GF-D8 (cell line): ENCODE measurements at places on chromosomes 5 and 9.
A peak's percentile ranks its signal among the peaks of the same experiment; 100 is the strongest.

DNA sequence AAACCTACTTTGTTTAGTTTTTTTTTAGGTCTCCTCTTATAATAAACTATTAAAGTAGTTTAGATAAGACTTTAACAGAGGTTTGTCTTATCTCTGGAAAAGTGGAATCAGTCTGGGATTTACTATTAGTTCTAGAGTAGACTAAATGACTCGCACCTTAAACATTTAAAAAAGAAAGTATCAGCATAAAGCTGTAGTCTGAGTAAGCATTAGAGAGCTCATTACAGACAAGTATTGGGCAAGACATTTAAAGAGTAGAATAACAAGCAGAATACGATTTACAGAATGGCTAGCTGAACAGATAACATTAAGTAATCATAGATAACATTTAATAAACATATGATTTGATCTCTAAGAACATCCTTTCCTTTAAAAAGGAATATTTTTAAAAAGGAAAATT, 226.0 kb upstream of the DMAC1 start:
- DNase-seq = no peak

GRCh38 chr5:36494841-36495601, 111.4 kb upstream of the SLC1A3 start:
- no peak for DNase-seq

GRCh38 chr5:181112476-181112875, 18.5 kb downstream of the OR2V1 start:
- no peak for DNase-seq

DNA sequence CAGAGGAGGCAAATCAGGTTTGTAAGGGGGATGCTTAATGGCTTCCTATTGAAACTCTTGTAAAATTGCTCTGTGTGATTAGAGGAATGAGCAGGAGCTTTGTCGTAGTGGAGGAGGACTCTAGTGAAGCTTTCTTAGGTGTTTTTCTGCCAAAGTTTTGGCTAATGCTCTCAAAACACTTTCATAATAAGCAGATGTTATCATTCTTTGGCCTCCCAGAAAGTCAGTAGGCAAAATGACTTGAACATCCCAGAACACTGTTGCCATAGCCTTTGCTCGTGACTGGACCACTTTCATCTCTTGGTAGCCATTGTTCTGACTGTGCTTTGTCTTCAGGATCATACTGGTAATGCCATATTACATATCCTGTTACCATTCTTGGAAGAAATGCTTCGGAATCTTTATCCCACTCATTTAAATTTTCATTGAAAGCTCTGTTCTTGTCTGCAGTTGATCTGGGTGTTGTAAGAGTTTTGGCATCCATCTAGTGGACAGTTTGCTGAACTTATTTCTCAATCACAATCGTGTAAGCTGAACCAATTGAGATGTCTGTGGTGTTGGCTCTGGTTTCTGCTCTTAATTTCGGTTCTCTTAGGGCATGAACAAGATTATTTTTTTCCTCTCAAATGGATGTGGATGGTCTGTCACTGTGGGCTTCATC, 187.6 kb downstream of the COMMD10 start:
- no peak for DNase-seq

GRCh38 chr9:36914212-36914577, 119.9 kb downstream of the PAX5 start:
- DNase-seq = no peak

- no peak for DNase-seq
Measured at GRCh38 chr5:99460701-99461100, 531.9 kb upstream of the CHD1 start.

- no peak for DNase-seq
Measured at GRCh38 chr5:66929281-66929680, 267.3 kb downstream of the CD180 start.

DNA sequence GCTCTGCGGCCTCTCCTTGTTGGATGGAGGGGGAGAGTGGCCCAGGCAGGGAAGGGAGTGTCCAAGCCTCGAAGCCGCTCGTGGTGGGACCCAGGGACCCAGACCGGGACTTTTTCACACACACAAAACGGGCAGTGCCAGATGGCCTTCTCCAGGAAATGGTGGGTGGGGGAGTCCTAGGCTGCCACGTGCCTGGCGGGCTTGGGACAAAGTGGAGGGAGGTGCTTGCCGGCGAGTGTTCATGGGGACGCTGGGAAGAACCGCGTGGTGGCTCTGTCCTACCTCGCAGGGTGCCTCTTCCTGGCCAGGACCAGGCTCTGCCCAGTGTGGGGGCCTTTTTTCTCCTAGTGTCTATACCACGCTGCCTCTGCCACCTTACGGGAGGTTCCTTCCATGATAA, 155.0 kb upstream of the COL5A1 start:
- no peak for DNase-seq

GRCh38 chr5:145978708-145979107, 42.3 kb downstream of the SH3RF2 start:
- DNase-seq = no peak

- DNase-seq = no peak
Measured at GRCh38 chr5:45622365-45622764, 73.8 kb downstream of the HCN1 start.

GRCh38 chr5:147512659-147513379, 3.0 kb upstream of the DPYSL3 start:
- no peak for DNase-seq

- DNase-seq = no peak
Measured at GRCh38 chr9:2127486-2127885, 112.3 kb downstream of the SMARCA2 start.

DNA sequence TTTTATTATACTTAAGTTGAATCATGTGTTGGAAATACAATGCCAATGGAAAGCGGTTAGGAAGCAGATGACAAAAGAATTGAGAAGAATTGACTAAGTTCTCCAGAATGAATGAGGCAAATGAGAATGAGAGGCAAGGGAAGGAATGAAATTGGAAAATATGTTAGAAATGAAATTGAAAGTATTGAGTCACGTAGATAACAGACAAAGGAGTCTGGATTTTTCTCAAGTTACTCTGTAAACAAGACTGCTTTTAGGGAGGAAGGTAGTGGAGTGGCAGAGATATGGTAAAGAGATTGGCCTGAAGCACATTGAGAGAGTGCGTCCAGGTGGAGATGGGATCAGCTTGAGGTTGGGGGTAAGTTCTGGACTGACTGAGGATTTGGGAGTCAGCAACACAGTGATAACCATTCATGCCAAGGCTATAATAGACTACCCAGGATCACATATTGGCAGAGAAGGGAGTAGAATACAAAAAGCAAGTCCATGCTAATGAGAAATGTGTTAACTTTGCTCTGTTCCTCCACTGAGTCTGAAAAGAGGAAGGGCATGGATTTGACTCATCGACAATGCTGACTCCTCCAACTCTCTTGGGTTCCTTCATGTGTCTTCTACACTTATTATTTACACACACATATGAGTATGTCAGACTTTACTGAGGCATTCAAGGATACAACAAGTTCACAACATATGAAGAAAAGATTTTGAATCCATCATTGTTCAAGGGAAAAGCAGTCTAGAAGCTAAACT, 814.2 kb upstream of the ZNF608 start:
- no peak for DNase-seq

DNA sequence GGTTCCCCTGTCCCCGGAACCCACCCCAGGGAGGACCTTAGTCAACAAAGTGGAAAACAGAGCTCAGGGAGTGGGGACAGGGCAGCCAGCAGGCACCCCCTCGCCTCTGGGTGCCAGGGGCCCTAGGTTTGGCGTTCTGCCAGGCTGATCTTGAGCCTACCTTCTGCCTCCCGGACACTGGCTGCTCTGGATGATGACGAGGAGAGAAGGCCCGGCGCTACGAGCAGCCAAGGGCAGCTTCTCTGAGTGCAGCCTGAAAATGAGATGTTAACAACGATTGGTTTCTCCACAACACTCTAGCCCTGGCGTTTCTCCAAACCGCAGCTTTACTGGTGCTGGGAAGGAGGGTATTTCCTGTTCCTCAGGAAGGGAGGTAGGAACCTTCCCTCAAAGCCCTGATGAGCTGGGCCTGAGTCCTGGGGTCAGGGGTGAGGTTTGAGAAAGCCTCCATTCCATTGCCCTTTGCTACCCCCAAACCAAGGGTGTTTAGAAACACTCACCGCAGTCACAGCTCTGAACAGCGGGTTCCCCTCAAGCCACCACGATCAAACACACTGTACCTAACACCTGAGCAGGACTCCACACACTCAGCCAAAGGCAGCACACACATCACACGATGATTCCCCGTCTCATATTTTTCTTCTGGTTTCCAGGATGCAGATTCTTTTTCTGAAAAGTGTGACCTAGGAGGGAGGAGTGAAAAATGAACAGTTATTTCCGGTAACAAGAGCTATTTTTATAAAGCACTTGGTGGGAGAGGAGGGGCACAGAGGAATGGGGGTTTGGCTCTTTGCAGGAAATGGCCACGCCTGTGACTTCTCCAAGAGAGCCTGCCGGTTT, at the start of gene STING1:
Gene STING1, minus strand, starts transcription at position 709 of the 840 bp plus-strand sequence. CDS start 1,054 bp downstream, outside the sequence.
- DNase-seq = peak; percentile 98

GRCh38 chr5:134091626-134092121, 22.8 kb upstream of the TCF7 start:
- DNase-seq = no peak

GRCh38 chr5:31639481-31640411, 815 bp downstream of the PDZD2 start:
- no peak for DNase-seq

- DNase-seq = no peak
Measured at GRCh38 chr9:95381221-95381620, 63.7 kb upstream of the FANCC start.

GRCh38 chr9:132783006-132783405, 95.1 kb downstream of the AK8 start:
- no peak for DNase-seq

DNA sequence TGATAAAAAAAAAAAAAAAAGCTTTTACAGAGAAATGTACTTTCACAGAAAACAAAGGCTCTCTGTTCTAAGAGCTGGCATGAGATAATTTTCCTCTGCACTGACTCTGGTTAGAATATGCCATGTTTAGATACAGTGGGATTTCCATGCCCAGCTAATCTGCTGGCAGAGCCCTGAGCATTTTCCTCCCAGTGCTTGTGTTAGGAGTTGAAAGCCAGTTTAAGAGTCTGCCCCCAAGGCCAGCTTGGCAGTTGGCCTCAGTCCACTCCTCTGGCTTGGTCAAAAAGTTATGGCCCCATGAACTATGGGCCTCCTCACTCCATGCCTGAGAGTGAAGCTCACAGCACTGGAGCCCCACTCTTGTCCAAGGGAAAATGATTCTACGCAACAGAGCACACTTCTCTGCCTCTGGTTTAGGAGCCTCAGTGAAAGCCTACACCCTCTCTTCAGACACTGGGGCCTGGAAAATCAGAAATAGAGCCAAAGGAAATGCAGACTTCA, 21.9 kb downstream of the MOCS2 start:
- DNase-seq = no peak

- no peak for DNase-seq
Measured at GRCh38 chr9:76136986-76137385, 246.5 kb downstream of the PCSK5 start.

GRCh38 chr5:143552680-143553079, 149.2 kb upstream of the NR3C1 start:
- no peak for DNase-seq

- no peak for DNase-seq
Measured at GRCh38 chr9:69295872-69296552, 29.0 kb upstream of the ENTREP1 start.

DNA sequence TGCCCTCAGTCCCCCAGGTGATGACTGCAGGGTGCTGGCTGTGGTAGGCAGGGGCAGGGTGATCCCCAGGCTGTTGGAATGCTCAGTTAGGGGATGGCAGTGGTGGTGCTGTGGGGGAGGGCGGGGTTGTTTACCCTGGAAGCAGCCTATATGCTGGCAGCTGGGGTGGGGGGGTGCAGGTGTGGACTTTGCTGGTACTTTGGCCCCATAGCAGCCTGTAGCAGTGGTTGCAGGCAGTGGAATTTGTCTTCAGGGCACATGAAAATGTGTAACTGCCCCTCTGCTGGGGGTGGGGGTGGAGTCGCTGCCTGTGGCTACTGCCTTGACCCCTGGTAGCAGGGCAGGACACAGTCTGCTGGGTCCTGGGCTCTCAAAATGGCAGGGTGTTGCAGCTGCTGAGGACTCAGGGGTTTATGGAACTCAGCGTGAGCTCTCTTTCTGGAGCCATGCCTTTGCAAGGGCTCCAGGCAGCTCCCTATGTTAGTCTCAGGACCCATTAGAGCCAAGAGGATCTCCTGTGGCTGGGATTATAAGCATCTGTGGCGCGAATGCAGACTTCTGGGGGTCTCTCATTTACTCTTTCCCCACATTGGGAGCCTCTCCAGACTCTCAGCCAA, 65.0 kb downstream of the RMI1 start:
- no peak for DNase-seq

DNA sequence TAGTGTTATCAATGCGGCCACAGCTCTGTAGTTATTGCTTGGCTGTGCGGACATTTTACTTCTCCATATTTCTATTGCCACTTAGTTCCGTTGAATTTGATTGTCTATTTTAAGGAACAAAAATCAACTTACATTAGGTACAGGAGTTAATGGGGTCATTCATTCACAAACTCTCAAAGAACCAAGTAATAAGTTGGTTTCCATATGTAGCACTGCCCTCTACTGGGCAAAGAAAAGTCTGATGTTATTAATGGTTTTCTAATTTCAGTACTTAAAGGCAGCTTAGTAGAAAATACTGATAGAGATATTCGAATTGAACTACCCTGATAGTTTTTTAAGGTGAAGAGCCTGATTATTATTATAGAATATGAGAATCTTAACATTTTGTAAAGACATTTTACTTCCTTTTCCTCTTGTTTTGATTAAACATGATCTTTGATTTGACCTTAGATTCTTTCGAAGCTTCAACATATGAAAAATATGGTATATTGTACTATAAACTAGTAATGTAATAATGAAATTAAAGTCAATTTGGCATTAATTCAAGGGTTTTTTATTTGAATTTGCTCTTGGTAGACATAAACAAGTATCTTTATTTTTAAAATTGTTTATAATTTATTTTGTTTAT, 119.5 kb upstream of the CTNND2 start:
- no peak for DNase-seq
